Astrocyte of the spinal cord (primary cell): ENCODE measurements at places on chromosomes 6 and 20.
A peak's percentile ranks its signal among the peaks of the same experiment; 100 is the strongest.

DNA sequence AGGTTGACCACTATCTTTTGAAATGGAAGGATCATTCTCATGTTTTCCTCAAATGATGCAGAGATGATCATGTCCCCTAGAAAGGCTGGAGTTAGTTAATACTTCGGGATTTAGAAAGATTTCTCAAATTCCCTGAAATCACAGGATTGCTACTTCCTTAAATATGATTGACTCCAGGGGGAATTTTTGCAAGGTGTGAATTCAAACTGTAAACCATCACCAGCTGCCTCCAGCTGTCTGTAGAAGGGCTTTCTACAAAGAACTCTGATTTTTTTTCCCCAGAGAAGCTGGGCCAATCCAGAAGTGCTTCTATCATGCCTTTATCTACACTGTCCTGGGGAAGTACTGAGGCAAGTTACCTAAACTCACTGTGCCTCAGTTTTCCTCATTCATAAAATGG is 114.5 kb downstream of the EDN1 start:
- DNase-seq: no peak

DNA sequence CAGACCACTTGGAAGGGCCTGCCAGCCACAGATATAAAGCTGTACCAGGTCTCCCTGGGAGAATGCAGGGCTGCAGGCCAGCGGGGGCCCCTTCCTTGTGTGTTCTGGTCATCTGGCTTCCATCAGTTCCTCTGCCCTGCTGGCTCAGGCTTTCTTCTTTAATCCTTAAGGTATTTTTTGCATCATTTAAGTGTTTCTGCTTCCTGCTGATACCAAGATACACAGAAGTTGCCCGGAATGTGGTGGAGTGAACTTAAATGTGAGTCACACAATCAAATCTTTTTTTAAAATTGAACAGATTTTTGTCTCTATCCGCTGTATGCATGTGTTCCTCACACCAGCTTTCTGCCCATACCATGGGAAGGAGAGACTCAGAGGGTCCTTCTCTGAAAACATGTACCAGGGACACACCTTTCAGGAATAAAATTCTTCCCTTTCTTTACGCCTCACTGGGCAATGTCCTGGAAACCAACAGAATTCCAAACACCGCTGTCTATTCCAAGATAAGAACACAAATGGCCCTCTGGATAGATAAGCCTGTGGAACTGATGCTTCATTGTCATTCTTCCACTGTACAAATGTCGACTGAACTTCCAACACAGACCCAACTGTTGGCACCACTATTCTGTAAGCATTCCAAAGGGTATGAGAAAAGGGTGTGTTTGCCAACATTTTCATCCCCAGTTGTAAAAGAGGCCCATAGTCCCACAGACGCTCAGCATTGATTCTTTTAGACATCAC is 206.2 kb upstream of the MYLIP start:
- DNase-seq: peak; percentile 73

GRCh38 chr6:46453216-46453615 is 38.0 kb downstream of the RCAN2 start:
- peak; percentile 66 for DNase-seq

DNA sequence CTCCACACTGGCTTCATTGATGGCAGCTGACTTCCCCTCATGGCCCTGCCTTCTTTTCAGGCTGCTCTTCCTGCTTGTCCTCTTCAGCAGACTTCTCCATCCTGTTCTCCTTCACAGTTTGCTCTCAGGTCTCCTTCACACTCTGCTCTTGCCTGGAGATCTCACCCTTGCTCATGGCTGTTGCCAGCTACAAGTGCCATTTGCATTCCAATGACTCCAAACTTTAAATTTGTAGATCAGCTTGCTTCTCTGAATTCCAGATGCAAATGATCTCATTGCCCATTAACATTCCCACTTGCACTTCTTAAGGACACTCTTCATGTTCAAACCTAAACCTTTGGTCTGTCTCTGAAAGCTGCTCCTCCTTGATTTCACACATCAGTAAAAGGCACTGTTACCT is 343.0 kb downstream of the QKI start:
- DNase-seq: no peak

DNA sequence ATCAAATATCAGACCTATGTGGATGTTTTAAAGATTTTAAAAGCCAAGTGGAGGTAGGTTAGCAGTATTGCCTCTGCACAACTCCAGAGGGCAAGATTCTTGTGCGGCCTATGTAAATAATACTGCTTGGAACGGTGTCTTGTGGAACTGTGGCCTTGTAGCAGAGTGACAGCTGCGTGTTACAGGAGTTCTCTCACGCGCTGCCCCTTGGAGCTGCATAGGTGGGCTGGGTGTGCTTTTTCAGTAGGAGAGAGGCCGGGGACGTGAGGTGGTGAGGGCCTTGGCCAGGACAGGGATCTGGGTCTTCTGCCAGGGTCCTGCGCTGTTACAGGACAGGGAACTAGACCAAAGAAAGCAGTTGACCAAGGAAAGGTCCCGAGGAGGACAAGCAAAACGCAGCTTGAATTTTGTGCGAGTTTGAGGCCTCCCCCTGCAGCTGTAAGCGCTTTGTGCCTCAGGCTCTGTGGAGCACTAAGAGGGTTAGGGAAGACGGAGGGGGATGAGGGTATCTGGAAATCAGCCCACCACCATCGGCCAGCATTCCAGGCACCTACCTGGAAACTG is 1.5 kb downstream of the TMEM181 start:
- no peak for DNase-seq

DNA sequence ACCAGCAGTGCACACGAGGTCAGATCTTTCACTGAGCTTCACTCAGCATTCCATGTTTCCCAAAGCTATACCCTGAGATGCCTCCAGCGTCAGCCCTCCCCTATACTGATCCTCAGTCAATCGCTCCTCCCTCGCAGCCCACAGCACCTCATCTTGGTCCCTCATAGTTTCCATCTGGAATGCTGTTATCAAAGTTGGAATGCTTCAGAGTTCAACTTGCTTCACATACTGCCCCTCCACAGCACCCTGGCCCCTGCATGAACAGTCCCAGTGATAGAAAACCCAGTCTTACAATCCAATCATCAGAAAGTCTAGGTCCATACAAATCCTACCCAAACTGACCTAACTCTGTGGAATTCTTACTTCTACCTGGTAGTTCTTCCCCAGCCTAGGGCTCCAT is 20.0 kb downstream of the SPAG4 start:
- no peak for DNase-seq

GRCh38 chr6:79813854-79814709 is 133.3 kb downstream of the ELOVL4 start:
- peak; percentile 61 for DNase-seq

- DNase-seq: no peak
Measured at GRCh38 chr6:75167325-75167724, 38.5 kb downstream of the COL12A1 start.

DNA sequence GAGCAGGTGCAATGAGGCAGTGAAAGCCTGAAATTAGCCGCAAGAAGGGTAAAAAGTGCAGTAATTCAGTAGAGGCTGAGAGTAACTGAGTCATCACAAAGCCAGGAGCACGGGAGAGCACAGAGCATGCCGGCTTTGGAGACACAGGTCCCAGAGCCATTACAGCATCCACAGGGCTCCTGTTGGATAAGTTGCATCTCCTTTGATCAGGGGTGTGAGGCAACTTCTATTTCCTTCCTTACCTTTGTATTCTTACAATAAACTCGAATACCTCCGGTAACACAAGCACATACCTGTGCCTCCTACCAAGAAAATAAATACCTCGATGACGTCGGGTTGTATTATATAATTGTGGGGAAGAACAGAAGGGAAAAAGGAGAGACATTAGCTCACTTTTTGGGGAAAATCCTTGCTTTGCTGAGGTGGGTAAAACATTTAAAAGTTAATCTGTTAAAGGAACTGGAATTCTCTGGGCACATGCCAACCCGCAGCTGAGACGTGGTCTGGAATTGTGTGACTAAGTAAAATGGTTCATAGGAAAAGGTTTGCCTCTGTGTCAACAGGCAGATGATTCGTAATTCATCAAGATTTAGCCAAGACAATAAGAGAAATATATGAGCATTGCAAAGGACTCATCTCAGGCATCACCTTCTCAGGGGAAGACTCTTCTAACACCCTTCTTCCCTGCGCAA is 360.7 kb upstream of the ZFP64 start:
- DNase-seq: peak; percentile 35
